ENCODE measurements at places on chromosomes 3 and 15.

- DNase-seq, result no peak
Observed at GRCh38 chr3:172380632-172381031, 67.6 kb downstream of the GHSR start.

- DNase-seq, result no peak
Observed at GRCh38 chr15:51094606-51095569, at the start of gene TNFAIP8L3. Gene TNFAIP8L3 (minus strand): TSS chr15:51094906. CDS start chr15:51094595, 311 bp downstream.

DNA sequence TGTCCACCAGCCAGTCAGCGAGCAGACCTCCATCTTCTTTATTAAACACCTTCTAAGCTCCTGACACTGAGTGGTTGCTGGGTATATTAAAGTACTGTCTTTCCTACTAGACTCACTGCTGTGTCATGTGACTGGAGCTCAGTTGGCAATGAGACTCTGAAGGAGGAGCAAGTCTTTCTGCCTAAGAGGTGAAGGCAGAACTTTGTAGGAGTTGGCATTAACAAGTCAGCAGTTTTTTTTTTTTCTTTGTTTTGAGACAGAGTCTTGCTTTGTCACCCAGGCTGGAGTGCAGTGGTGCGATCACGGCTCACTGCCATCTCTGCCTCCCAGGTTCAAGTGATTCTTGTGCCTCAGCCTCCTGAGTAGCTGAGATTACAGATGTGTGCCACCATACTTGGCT is 62.2 kb downstream of the ABHD5 start:
- no peak for DNase-seq

DNA sequence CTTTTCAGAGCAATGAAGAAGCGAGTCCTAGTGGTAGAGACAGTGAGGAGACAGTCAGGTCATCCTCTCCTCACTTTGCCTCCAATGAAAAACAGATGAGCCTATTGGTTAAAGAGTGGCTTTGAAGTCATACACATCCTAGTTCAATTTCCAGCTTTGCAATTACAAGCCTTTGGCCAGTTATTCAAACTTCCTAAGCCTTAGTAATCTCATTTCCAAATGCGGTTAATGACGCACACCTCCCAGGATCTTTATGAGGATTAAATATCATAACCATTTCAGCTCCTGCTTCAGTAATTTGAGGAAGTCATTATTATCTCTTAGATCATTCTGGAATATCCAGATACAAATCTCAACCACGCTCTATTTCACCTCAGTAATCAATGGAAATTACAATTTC is 10.0 kb upstream of the ST6GAL1 start:
- DNase-seq, result no peak

- no peak for DNase-seq
Observed at GRCh38 chr15:45829336-45830153, 194.7 kb downstream of the SQOR start.

GRCh38 chr15:96367311-96368200 is 37.1 kb downstream of the NR2F2 start:
- DNase-seq, result no peak

DNA sequence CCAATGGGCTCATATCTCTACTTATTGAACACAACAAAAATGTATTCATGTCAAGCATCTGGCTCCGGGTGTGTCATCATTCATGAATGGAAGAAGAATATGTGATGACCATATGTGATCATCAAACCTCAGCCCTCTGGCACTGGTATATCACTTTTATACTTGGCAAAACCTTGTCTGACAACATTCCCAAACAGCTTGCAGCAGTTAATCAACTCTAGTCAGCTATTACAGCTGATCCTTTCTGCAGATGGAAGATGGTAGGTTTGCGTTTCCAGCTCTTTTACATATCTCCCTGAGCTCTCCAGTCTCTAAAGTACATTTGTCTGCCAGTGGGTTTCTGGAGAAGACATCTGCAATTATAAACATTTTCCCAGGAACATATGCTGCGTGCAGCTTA is 6.6 kb downstream of the PLSCR5 start:
- no peak for DNase-seq

- no peak for DNase-seq
Observed at GRCh38 chr3:64888165-64888564, 200.4 kb upstream of the ADAMTS9 start.

- DNase-seq, result no peak
Observed at GRCh38 chr3:40979962-40980361, 219.3 kb upstream of the CTNNB1 start.

DNA sequence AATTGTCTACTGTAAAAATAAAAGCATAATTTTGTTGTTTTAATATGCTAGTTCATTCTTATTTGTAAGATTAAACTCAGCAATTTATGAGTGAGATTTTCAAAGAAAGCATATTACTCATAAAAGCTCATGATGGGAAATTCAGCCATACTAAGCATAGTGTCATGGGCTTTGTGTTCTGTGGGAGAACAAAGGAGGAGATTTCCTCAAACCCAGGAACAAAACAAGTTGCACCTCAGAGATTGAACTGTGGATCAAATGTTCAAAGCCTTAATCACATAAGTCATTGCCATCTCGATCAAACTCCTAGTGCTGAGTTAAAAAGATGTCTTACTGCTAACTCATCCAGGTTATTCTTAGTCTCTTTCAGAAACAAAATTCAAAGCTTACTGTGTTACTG is 85.6 kb upstream of the PDZRN3 start:
- no peak for DNase-seq

GRCh38 chr15:70435872-70436271 is 327.5 kb downstream of the UACA start:
- no peak for DNase-seq

- no peak for DNase-seq
Observed at GRCh38 chr3:140349938-140350337, 327.9 kb upstream of the TRIM42 start.

DNA sequence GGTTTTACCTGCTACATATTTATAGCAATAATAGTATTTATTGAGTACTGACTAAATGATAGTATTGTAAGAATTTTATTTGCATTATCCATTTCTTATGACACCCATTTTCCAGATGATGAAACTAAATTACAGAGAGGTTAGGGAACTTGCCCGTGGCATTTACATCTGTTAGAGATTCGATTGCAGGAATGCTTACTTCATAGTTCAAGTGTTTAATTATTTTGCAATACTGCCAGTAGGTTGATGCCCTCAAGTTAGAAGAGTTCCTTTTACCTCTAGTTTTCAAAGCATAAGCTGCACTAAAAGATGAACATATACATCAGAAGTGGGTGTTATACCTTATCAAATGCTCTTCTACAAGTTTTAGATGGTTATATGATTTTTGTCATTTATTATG is 362.8 kb upstream of the RGMA start:
- DNase-seq, result no peak

- DNase-seq, result no peak
Observed at GRCh38 chr15:74127954-74128784, 2.2 kb upstream of the ISLR2 start.

GRCh38 chr3:138477801-138478200 is 43.4 kb downstream of the ESYT3 start:
- DNase-seq, result no peak

- no peak for DNase-seq
Observed at GRCh38 chr15:68192804-68193486, 12.2 kb downstream of the CALML4 start.

Data from memory B cell (primary cell).